GM12865 (cell line): ENCODE measurements at places on chromosomes 4 and X.

DNA sequence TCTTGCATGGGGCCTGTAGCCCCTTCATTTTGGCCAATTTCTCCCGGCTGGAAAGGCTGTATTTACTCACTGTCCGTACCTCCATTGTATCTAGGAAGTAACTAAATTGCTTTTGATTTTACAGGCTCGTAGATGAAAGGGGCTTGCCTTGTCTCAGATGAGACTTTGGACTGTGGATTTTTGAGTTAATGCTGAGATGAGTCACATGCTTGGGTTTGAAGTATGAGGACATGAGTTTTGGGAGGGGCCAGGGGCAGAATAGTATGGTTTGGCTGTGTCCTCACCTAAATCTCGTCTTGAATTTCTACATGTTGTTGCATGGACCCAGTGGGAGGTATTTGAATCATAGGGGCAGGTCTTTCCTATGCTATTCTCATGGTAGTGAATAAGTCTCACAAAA, 407.6 kb upstream of the NDST3 start:
- no peak for DNase-seq

- DNase-seq = peak; percentile 95
Measured at GRCh38 chr4:147799986-147800555, 68.2 kb downstream of the ARHGAP10 start.

DNA sequence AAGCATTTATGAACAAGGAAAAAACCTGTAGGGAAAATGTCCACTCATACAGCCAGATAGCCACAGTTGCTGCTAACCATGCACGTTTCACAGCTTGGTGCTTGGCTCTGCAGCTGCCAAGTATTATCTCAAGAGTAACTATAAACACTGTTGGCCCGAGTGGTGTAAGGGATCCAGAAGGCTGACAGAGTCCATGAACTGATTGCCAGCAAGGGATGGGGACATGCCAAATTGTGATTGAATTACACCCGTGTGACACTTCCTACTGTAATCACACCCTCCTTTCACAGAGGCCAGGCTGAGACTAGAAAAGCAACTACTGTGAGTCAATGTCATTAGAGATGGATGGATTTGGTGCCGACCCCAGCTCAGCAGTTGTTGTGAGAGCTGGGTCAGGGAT, 223.9 kb upstream of the ANKRD50 start:
- DNase-seq = no peak

- DNase-seq = no peak
Measured at GRCh38 chrX:129000797-129001196, 522.5 kb downstream of the SMARCA1 start.

DNA sequence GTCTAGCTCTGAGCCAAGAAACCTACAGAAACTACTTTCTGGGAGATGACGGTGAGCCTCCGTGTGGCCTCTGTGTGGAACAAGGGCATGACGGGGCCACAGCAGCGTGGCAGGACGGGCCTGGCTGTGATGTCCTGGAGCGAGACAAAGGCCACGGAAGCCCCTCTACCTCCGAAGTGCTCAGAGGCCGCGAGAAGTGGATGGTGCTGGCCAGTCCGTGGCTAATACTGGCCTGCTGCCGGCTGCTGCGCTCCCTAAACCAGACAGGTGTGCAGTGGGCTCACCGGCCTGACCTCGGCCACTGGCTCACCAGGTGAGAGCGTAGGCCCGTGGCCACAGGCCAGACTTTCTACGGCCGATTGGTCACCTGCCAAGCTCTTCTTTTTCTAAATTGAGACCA, 24.6 kb downstream of the PIGG start:
- DNase-seq = no peak

DNA sequence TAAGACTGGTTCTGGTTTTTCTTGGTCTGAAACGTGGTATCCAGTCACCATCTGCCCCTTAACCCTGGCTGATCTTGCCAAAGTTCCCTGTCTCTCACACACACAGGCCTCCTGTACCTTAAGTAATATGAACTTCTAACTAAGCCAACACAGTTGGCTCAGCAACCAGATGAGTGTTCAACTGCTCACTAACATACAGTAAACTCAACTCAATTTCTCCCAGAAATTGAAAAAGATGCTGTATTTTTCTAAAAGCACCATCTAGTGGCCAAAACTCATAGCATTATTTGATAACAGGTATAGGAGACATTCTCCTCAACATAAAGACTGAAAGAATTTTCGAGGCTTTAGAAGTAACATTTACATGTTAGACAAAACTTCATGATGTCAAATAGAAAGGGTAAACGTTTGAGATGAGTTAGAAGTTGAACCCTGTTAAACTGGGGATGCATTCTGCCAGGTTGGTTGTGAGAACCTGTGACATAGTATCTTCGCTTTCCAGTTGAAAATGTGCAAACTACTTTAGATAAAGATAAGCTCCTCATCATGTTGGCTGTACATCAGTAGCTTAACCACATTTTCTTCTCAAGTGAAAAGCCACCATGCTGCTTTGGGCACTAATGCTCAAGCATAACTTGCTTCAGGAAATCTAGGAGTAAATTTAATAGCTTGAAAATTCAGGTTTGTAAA, 31.2 kb downstream of the CCNI start:
- peak; percentile 41 for DNase-seq

DNA sequence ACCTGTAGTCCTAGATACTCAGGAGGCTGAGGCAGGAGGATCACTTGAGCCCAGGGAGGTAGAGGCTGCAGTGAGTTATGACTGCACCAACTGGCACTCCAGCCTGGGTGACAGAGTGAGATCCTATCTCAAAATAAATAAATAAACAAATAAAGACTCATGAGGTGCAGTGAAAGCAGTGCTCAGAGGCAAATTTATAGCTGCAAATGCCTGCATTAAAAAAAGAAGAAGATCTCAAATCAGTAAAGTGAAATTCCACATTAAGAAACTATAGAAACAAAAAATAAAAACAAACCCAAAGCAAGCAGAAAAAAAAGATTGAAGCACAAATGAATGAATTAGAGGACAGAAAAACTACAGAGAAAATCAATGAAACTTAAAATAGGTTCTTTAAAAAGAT, 22.5 kb upstream of the HSD17B13 start:
- DNase-seq = no peak

- DNase-seq = peak; percentile 50
Measured at GRCh38 chr4:185740471-185740873, 71.5 kb downstream of the SORBS2 start.

- DNase-seq = no peak
Measured at GRCh38 chr4:54060116-54060515, 4.3 kb downstream of the CHIC2 start.

DNA sequence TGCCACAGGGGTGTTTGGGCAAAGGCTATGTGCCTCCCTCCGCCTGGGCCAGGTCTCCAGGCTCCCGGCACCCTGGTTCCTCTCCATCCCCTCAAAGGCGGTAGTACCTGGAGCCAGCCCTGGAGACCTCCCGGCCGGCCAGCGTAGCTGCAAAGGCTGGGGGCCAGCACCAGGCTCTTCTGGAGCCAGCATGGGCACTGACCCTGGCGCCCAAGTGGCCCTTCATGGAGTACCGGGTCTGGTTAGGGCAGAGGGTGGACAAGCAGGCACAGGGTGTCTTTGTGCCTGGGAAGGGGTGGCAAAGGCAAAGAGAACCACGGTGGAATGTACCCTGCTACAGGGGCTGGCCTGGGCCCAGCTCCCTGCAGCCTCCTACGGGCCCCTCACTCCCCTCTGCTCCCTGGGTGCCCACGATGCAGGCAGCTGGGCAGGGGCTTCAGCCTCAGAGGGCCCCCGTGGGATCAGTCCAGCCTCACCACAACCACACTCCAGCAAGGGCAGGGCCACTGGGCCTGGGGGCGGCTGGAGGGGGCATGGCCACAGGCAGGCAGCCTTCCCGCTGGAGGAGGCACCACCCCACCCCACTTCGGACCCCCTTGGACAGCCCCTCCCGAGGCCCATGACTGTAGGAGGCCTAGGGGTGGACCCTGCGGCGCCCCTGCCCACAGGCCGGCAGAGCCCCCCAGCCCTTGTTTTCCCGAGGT, 112.9 kb upstream of the NKX1-1 start:
- no peak for DNase-seq

- no peak for DNase-seq
Measured at GRCh38 chr4:2194496-2194895, 47.4 kb downstream of the HAUS3 start.

- DNase-seq = no peak
Measured at GRCh38 chrX:55659931-55660330, 36.7 kb downstream of the FOXR2 start.

DNA sequence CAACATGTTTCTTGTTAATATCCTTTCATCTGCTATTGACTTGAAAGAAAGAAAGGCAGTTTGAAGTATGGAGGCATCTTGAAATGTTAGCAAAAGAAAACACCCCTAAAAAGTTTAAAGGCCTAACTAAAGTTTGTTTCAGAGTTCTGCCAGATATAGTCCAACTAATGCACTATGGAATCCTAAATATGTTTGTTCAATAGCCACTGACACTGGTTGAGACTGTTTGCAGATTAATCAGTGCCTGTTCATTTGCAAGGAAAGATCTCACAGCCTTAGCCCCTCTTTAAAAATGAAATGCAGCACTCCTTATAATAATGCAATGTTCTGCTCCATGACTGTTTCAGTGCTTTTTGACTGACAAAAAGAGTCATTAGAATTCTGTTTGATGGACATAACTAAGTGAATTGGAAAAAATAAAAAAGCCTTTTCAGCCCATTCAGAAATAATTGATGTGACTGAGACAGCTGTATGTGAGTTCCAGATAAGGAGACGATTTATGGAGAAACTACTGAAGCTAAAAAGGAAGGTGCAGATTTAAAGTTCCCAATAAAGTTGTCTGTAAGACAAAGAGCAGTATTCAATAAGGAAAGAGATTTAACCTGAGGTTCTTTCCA, 192.0 kb downstream of the PCDH7 start:
- no peak for DNase-seq

GRCh38 chr4:149738156-149738555, 77.5 kb downstream of the IQCM start:
- DNase-seq = no peak

- no peak for DNase-seq
Measured at GRCh38 chr4:185846505-185847150, 34.6 kb upstream of the SORBS2 start.

- no peak for DNase-seq
Measured at GRCh38 chr4:153223930-153224329, 19.7 kb downstream of the TRIM2 start.

DNA sequence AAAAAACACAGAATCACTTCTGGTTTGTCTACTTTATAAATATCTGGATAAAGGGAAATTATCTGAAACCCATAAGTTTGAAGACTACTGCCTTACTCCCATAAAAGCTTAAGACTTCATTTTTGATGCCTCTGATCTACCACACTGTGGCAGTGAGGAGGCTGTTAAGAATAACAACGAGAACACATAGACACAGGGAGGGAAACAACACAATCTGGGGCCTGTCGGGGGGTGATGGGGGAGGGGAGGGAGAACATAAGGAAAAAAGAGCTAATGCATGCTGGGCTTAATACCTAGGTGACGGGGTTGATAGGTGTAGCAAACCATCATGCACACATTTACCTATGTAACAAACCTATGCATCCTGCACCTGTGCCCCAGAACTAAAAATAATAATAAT, 573.7 kb downstream of the GBA3 start:
- no peak for DNase-seq

DNA sequence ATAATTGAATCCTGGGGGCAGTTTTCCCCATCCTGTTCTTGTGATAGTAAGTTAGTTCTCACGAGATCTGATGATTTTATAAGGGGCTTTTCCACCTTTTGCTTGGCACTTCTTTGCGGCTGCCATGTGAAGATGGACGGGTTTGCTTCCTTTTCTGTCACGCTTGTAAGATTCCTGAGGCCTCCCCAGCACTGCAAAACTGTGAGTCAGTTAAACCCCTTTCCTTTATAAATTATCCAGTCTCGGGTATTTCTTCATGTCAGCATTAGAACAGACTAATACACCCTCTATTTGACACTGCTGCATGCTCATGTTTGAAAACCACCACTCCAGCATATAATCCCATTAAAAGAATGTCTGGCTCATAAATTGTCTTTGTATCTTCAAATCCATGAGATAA, 264.4 kb upstream of the ITM2A start:
- no peak for DNase-seq

- DNase-seq = no peak
Measured at GRCh38 chr4:56388306-56388705, 1.0 kb upstream of the AASDH start.

- DNase-seq = peak; percentile 57
Measured at GRCh38 chr4:169098532-169098931, 88.5 kb upstream of the CBR4 start.

GRCh38 chr4:185122681-185123345, 20.3 kb upstream of the SLC25A4 start:
- DNase-seq = peak; percentile 76

- no peak for DNase-seq
Measured at GRCh38 chr4:42608551-42608950, 48.4 kb downstream of the ATP8A1 start.

GRCh38 chr4:102263024-102263787, 82.1 kb downstream of the SLC39A8 start:
- DNase-seq = peak; percentile 48

- DNase-seq = peak; percentile 30
Measured at GRCh38 chr4:2077537-2078460, 18.7 kb downstream of the NAT8L start.

- no peak for DNase-seq
Measured at GRCh38 chrX:35406386-35406785, 391.8 kb upstream of the MAGEB16 start.

DNA sequence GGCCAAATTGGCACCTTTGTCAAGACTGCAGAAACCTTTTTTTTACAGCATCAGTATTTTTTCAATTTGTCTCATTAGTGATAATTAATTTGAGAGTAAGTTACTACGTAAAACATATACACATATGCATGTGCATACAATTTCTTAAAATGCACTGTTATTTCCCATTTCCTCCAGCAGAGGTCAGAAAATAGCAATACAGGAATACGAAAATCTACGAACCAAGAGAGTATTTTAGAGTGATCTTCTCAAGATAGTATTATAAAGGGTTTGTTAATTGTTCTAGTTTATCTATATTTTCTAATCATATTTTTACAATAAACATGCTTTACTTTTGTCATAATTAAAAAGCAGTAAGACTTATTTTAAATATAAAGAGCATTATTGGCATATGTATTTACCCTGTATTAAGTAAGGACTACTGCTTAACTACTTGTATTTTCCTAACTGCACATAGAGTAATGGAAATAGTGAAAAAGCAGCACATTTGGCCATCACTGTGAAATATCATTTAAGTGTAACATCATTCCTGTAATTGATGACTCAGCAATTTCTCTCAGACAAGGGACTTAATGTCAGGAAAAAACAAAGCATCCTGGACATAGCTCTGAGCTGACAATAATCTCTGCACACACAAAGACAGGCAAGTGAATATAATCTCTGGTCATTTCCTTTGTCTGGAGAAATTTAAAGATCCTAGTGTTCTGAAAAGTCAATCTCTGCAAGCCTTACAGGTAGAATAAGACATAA, 45.6 kb downstream of the MAOB start:
- DNase-seq = peak; percentile 12
